ENCODE measurements at places on chromosomes 16 and 17. TPM values are rescaled to one million over a fixed set of nuclear protein-coding genes. Genes with fewer than 3 reads are reported as not detected.

Gene CASKIN2
- 8.4 TPM for total RNA-seq

Gene FOXC2
- total RNA-seq: 1.3 TPM

Gene ACSM3
- total RNA-seq: 1.00 TPM

Gene OR1E2
- not detected for total RNA-seq

Gene ARHGAP27
- total RNA-seq: 9.5 TPM

Gene NUDT7
- total RNA-seq: 4.9 TPM

Gene OSGIN1
- total RNA-seq: 10.6 TPM

Gene ERN2
- total RNA-seq: not detected

Gene MYH8
- total RNA-seq: not detected

Gene PRR35
- not detected for total RNA-seq

Gene EPN3
- not detected for total RNA-seq

Gene HSPB9
- total RNA-seq: not detected

Gene GPR142
- total RNA-seq: not detected

Gene ZNF469
- 0.91 TPM for total RNA-seq

Gene PNMT
- not detected for total RNA-seq

Gene PYY
- total RNA-seq: not detected

Gene RNF112
- total RNA-seq: not detected

Gene SPIRE2
- total RNA-seq: 6.9 TPM

Gene PHKB
- total RNA-seq: 62.2 TPM

Gene ATP2A1
- 1.1 TPM for total RNA-seq

Gene CCL5
- not detected for total RNA-seq

Gene CCDC144A
- total RNA-seq: 4.4 TPM

Gene ITGB4
- 15.2 TPM for total RNA-seq

Gene SCO1
- total RNA-seq: 58.9 TPM

Gene HS3ST3B1
- 14.2 TPM for total RNA-seq

Gene PRAC2
- not detected for total RNA-seq

Gene KRTAP9-2
- not detected for total RNA-seq

Gene CACNG1
- total RNA-seq: not detected

Gene CDK10
- total RNA-seq: 31.1 TPM

Gene TNFSF12
- total RNA-seq: 17.0 TPM

Gene PTX4
- total RNA-seq: not detected

Gene TBC1D3D
- not detected for total RNA-seq

Gene SDK2
- total RNA-seq: 0.31 TPM

Measured in A172 (cell line).